MCF 10A (cell line): ENCODE measurements at places on chromosomes 12 and 14.
A peak's percentile ranks its signal among the peaks of the same experiment; 100 is the strongest.

- DNase-seq: no peak
- H3K4me1 ChIP-seq: no peaks in the 10 kb centered on the region
- H3K27me3 ChIP-seq: peaks cover 13% of the 10 kb centered on the region
- no peak overlapping the region for H3K27ac ChIP-seq
Observed at GRCh38 chr12:23681237-23681636, 268.2 kb downstream of the SOX5 start.

DNA sequence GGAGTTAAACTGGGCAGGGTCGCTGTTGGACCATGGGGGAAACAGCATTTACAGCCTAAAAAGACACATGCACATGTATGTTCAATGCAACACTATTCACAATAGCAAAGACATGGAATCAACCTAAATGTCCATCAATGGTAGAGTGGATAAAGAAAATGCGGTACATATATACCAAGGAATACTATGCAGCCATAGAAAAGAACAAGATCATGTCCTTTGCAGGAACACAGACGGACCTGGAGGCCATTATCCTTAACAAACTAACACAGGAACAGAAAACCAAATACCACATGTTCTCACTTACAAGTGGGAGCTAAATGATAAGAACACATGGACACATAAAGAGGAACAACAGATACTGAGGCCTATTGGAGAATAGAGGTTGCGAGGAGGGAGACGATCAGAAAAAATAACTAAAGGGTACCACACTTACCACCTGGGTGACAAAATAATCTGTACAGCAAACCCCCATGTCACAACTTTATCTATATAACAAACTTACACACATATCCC, 25.0 kb upstream of the SRP54 start:
- no peak overlapping the region for H3K27ac ChIP-seq
- DNase-seq: no peak
- H3K36me3 ChIP-seq: peaks cover 27% of the 10 kb centered on the region
- no peaks in the 10 kb centered on the region for H3K27me3 ChIP-seq
- no peaks in the 10 kb centered on the region for H3K4me1 ChIP-seq
- H3K4me3 ChIP-seq: no peak overlapping the region

DNA sequence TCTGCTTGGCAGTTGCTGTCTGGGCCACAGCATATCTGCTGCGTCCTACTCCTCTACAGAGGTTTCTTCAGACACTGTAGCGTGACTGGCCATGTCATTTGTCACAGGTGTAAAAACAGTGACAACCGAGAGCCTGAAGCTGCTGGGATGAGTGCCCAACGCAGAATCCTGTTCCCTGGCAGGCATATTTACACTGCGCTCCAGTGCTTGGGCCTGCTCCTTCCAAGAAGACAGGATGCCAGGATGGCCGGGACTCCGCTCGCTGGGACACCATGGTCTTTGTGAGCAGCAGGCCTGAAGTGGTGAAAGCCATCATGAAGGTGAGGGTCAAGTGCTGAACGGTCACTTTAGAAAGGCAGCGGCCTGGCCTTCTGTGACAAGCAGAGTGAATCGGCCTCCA, 171.4 kb downstream of the EMP1 start:
- H3K4me3 ChIP-seq: no peak overlapping the region
- no peaks in the 10 kb centered on the region for H3K4me1 ChIP-seq
- no peaks in the 10 kb centered on the region for H3K36me3 ChIP-seq
- no peak overlapping the region for H3K27ac ChIP-seq
- DNase-seq: no peak

- no peaks in the 10 kb centered on the region for H3K27me3 ChIP-seq
- H3K27ac ChIP-seq: peak overlapping the region; percentile 92
- peaks cover 28% of the 10 kb centered on the region for H3K4me1 ChIP-seq
Observed at GRCh38 chr14:44109036-44109435, 398.0 kb downstream of the FSCB start.

DNA sequence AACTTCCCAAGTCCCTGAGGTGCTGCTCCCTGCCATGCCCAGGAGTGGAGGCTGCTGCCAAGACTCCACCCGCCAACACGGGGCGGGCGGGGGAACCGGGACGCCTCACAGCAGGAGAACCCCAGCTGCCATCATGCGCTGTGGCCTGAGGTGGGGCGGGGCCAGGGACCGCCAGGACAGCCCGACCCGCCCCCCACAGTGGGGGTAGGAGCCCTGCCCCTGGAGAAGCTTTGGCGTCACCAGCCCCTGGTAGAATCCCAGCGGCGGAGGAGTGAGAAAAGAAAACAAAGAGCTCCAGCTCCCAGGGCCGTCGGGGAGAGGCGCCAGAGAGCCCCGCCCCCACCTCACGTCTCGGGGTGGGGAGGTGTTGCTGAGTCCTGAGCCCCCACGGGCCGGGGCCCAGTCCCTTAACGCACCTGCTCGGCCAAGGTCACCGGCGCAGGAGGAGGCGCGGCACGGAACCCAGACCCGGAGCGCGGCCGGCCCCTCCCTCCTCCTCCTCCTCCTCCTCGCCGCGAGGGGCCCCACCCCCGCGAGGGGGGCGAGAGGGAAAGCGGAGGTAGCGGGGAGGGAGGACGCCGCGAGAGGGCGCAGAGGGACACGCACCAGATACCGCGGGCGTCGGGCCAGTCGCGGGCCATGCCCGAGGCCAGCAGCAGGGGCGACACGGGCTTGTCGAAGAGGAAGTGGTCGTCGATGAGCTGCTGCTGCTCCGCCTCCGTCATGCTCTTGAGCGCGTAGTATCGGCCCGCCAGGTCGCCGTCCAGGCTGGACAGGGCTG, 1.8 kb downstream of the CKB start:
- peaks cover 14% of the 10 kb centered on the region for H3K4me1 ChIP-seq
- H3K4me3 ChIP-seq: peak overlapping the region; percentile 70
- H3K27ac ChIP-seq: peak overlapping the region; percentile 27
- H3K36me3 ChIP-seq: no peaks in the 10 kb centered on the region

DNA sequence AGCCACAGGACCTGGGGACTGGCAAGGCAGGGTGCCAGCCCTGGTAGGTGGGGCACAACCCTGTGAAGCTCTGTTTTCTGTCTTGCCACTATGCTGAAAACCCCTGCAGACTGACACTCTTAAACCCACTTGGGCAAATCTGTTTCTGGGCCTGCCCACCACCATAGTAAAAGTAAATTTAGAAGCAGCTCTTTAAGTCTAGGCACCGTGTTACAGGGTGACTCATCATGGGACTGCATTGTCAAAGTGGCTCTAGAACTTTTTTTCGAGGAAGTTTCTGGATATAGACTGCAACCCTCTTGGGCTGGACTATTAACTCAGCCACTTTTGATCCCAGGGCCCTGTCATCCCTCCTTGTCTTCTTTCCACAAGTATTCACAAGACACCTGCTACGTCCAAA, 7.7 kb downstream of the TUNAR start:
- H3K36me3 ChIP-seq: peaks cover 6% of the 10 kb centered on the region
- no peak overlapping the region for H3K4me3 ChIP-seq
- no peak overlapping the region for H3K27ac ChIP-seq
- no peak for DNase-seq
- H3K4me1 ChIP-seq: peaks cover 11% of the 10 kb centered on the region

DNA sequence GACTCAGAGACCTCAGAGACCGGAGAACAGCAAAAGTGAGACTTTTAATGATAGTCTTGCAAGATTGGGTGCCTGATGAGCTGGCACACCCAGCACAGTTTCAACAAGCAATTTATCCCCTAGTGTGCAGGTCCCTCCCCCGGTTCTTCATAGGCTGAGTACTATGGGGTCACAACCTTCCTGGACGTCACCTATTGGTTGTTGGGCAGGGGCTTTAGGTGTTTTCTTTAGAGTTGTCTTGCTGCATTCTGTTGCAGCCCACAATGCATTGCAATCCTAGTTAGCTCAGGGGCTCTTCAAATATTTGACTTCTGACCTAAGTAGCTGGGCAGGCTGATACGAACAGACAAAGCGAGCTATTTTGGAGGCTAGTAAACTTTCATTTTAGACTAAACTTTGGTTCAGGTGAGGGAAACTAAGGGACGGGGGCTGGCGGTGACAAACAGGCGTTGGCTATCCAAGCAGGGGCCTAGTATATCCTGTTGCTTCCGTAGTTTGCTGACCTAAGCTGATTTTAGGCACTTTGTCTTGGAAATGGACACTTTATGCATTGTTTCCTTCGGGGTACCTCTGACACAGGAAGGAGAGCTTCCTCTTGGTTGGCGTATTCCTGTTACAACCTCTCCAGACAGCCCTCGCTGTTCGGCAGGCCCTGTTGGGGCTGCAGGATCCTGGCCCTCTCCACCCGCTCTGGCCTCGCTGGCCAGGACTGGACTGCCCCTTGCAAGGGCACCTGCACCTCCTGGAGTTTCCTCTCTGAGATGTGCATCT, 14.1 kb downstream of the SIVA1 start:
- DNase-seq: no peak
- no peak overlapping the region for H3K27ac ChIP-seq
- H3K4me1 ChIP-seq: no peaks in the 10 kb centered on the region

- peak; percentile 62 for DNase-seq
- H3K4me1 ChIP-seq: peaks cover 27% of the 10 kb centered on the region
- no peak overlapping the region for H3K27ac ChIP-seq
- H3K4me3 ChIP-seq: peak overlapping the region; percentile 36
- no peaks in the 10 kb centered on the region for H3K27me3 ChIP-seq
- H3K36me3 ChIP-seq: no peaks in the 10 kb centered on the region
Observed at GRCh38 chr12:25723921-25724491, 170.9 kb upstream of the LMNTD1 start.

GRCh38 chr12:124508381-124509079, 58.9 kb downstream of the NCOR2 start:
- no peak for DNase-seq
- H3K4me1 ChIP-seq: peaks cover 68% of the 10 kb centered on the region
- no peaks in the 10 kb centered on the region for H3K27me3 ChIP-seq
- H3K36me3 ChIP-seq: peaks cover 35% of the 10 kb centered on the region

GRCh38 chr12:43213608-43214007, 338.4 kb downstream of the ADAMTS20 start:
- H3K36me3 ChIP-seq: no peaks in the 10 kb centered on the region
- DNase-seq: no peak
- no peaks in the 10 kb centered on the region for H3K27me3 ChIP-seq
- no peaks in the 10 kb centered on the region for H3K4me1 ChIP-seq

- H3K27ac ChIP-seq: peak overlapping the region; percentile 92
- H3K4me1 ChIP-seq: peaks cover 4% of the 10 kb centered on the region
- peak overlapping the region; percentile 85 for H3K4me3 ChIP-seq
- no peak for DNase-seq
Observed at GRCh38 chr12:29148596-29148910, 525 bp upstream of the FAR2 start.

GRCh38 chr14:99141236-99141635, 130.8 kb downstream of the BCL11B start:
- no peaks in the 10 kb centered on the region for H3K36me3 ChIP-seq
- peaks cover 15% of the 10 kb centered on the region for H3K27me3 ChIP-seq
- H3K27ac ChIP-seq: no peak overlapping the region
- no peak overlapping the region for H3K4me3 ChIP-seq
- DNase-seq: no peak
